Hypothalamus (tissue), 51 donors: ENCODE measurements at places on chromosomes 11 and 22.

GRCh38 chr11:70530629-70531185, 132.4 kb downstream of the CTTN start:
- DNase-seq, result no peak

DNA sequence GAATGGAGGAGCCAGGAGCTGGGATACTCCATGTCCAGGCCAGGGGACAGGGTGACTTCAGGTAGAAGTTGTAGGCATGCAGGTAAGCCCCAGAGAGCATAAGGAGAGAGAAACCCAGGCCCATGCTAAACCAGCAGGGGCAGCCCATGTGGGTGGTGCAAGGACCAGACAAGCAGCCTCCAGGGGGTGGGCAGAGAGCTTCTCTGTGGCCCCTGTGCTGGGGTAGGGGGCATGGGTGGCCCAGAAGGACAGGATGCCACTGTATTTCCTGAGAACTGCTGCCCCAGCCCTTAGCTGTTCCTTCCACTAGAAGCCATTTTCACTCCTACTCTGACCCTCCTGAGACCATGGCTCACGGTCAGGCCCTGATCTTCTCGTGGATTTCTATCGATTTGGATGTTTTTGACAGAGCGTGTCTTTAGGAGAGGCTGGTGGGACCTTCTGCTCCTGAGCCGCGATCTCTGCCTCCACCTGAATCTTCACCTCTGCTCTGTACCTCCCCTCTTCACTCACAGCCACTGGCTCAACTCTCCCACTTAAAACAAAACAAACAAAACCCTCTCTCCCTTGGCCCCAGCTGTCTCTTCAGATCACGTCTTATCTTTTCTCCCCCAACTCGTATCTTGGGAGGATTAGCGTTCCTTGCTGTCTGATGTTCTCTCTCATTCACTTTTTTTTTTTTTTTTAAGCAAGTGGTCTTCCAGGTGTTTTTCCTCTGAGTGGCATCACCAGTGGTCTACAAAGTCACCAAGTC, 112.2 kb downstream of the NECTIN1 start:
- DNase-seq, result no peak

DNA sequence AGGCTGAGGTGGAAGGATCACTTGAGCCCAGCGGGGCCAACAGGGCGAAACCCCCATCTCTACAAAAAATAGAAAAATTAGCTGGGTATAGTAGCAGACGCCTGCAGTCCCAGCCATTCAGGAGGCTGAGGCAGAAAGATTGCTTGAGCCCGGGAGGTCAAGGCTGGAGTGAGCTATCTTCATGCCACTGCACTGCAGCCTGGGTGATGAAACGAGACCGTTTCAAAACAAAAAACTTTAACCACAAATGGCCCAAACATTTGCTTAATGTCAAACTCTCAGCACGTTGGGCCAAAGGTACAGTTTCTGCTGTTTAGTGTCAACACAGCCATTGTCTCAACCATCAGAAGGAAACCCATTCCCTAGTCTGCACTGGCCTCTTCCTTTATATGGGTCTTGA, 69.2 kb upstream of the TTC12 start:
- DNase-seq, result no peak

DNA sequence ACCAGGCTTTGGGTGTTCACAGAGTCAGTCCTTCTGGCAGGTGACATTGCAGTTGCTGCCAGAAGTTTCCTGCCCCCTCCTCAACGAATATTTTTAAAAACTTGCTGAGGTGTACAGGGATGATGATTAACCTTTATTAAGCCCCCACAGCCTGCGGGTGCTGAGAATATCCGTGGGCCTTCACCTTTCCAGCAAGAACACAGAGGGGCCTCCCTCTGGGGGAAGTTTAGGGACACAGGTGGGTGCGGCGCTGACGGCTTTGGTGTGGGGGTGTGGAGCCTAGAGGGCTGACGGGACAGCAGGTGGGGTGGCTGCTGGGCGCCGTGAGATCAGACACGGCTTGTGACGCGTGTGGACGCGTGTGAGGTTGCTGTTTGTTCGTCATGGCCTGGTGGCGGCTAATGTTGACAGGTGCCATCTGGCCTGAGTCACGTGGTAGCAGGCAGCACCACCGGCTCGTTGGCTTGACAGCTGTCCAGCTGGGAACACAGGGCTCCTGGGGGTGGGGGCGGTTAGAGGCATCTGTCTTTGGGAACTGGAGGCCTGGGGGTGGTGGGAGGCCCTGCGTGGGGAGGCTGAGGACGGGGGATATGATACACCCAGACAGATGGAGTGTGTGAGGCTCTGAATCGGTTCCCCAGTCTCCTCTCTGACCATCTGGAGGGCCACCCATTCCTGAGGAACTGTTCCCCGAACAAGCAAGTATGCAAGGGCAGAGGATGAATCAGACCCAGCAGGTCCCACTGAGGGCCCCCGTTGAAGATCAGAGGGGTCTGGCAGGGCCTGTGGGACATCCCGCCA, 12.5 kb upstream of the LRRC10B start:
- DNase-seq, result no peak

DNA sequence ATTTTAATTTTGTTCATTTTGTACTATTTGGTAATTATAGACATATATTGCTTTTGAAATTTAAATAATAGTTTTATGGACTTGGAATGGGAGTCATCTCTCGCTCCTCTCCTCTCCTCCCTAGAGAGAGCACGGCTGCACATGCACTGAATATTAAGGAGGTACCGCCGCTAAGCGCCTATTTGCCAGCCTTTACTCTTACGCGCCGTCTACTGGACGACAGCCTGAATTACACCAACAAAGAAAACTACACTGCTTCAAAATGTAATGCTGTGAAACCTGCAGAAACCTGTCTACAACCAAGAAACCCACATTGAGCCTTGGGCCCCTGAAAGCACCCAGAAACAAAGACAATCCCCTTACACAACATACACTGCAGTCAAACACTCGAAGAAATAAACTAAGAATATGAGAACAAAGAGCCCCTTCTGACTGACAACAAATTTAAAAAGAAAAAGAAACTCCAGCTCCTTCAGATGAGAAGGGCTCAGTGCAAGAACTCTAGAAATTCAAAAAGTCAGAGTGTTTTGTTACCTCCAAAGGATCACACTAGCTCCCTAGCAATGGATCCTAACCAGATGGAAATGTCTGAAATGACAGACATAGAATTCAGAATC, 737.2 kb downstream of the LRRC4C start:
- DNase-seq, result no peak

DNA sequence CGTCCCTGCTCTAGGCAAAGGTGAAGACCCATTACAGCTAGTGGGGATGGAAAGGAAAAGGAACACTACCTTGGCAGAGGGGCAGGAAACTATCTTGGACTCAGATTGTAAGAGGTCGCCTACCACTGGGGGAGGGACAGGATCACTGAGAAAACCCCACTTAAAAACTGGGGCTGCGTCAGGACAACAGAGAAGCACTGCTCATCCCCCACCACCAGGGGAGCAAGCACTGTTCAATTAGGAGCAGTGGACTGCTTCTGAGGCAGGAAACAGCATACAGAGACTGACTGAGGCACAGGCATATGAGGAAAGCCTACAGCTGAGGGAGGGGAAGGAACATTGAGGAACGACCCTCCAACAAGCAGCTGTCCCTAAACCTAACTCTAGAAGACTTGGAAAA, 20.8 kb upstream of the DLAT start:
- no peak for DNase-seq

DNA sequence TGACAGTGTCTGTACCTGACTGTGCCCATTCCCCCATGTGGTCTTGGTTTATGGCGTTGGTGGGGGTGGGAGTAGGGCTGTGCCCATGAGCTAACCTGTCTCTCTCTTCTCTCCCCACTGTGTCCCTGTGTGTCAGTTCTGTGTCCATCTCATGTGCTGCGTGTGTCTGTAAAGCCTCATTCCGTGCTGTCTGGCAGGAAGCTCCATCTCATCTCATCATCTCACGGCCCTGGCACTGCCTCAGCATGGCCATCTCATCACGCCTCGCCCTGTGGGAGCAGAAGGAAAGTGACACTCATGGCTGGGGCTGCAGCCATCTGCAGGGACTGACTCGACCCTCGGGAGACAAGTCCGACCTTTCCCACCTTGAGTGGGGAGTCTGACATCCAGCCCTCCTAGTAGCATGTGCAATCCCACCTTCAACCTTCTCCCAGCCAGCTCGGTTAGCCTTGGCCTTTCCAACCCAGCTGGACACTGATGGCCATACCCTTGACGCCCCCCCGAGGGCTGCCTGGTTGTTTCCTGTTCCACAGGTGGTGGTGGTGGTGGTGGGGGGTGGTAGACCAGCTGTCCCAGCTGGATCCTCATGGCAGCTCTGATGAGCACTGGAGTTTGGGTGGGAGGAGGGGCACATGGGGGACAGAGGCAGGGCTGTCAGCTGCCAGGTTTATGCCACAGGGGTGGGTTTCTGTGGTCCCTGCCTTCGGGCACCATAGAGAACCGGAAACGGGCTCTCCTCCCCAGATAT, 19.0 kb downstream of the MYO18B start:
- DNase-seq, result no peak

DNA sequence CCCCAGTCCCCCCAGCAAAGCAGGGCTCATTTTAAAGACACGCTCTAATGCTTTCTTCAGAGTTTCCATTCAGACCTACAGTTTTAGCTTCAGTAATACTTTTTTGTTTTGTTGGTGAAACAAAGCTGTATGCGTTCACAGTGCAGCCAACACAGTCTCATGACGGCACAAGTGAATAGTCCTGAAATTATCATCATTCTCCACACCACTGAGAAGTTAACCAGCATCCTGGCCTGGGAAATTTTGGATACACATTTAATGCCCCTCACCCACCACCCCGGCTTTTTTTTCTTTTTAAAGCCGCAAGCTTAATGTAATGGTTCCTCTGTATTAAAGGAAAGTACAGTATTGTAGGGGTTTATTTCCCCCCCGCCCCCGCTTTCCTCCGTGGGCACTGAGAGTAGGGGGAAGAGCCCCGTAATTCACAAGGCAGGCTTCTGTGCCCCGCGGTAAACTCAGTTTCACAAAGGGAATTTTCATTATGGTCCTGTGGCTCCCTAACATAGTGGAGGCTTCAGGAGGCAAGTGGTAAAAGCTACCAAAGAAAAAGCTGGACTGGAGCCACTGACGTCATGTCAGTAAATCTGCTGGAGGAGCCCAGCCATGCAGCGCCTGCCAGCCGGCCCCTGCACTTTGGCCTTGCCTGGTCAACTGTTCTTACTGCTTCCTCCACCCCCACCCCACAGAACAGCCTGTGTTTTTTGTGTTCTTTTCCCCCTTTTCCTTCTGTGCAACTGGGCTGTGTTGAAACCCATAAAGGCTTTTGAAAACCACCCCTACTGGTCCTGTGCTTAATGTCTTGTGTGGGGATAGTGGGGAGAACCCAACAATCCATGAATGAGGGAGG, 18.2 kb downstream of the TEAD1 start:
- peak; percentile 50 for DNase-seq

- DNase-seq, result no peak
Measured at GRCh38 chr11:118012083-118012669, 26.0 kb downstream of the IL10RA start.

GRCh38 chr11:117766026-117766425, 31.0 kb downstream of the DSCAML1 start:
- DNase-seq, result no peak

- no peak for DNase-seq
Measured at GRCh38 chr11:67117672-67118180, 1.3 kb upstream of the KDM2A start.

DNA sequence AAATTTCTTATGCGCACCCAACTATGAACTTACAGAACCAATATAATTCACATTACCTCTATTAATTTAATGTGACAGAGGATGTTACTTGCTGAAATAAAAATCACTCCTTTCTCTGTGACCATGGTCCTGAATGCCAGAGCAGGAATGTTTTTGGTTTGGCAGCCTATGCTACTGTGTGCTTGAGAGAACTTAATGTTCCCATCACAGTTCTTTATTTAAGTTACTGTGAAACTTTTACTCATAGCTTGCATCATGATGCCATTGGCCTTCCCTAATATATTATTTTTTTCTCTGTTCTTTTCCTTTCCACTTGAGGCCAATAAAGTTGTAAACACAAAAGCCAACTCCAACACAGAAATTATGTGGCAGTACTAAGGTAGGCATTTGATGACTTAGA, 142.2 kb downstream of the FAM76B start:
- DNase-seq, result no peak

DNA sequence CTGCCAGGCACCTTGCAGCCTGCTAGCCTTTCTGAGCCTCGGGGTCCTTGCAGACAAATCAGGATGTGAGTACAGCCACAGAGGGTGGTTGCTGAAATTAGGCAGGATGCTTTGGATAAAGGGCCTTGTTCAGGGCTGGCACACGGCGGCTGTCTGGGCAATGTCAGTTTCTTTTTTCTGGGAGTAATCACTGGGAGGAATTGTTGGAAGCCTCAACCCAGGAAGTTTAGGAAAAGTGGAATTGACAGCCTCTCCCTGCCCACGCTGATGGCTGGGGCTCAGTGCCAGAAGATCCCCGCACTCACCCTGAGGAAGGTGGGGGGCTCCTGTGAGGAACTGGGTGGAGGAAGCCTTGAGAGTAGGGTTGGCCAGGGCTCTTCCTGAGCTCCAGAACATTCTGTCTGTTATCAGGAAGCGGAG, 37.4 kb downstream of the CD82 start:
- DNase-seq, result no peak

DNA sequence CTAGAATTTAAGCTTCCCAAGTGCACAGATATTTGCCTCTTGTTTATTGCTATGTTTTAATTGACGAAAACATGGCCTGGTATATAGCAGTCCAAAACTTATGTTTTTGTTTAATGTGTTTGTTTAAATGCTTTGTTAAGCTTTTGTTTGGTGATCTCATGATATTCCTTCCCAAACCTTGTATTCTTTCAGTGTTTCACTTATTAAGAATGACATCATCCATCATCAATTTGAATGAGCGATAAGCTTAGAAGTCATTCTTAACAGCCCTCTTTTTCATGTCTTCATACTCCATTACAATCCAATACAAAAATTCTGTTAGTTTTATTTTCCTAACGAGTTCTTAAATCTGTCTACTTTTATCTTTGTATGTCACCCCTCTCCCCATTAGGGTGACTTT, 206.0 kb downstream of the DYNC2H1 start:
- no peak for DNase-seq

GRCh38 chr11:66047541-66048365, 1.2 kb downstream of the GAL3ST3 start:
- no peak for DNase-seq

- DNase-seq, result no peak
Measured at GRCh38 chr22:23192133-23192532, 11.8 kb downstream of the BCR start.

DNA sequence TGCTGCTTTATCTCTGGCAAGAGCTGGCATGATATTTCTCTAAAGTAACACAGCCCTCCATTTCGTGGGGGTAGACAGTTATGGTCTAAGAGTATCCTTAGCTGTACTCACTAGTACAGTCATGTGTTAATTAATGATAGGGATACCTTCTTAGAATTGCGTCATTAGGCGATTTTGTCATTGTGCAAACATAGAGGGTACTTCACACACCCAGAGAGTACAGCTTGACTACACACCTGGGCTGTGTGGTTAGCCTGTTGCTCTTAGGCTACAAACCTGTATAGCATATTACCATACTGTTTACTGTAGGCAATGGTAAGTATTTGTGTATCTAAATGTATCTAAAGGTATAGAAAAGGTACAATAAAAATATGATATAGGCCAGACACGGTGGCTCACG, 17.0 kb downstream of the XRCC6 start:
- DNase-seq, result no peak

DNA sequence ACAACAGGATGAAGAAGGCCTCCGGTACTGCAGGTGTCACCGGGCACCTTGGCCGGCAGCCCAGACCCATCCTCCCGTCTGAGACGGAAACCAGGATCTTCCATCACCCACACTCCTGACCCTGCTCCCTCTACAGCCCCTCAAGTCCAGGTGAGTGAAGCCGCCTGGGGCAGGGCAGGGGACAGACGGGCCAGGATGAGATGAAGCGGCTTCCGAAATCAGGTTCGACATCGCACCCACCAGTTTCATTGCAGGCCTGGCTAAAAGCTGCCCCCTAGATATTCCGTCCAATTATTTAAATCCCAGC, 639.1 kb downstream of the TBC1D22A start:
- DNase-seq, result no peak
